Activated T-cell treated with anti-CD3 and anti-CD28 coated beads, Interleukin-2, amount 50 U/mL, for 4 hours (primary cell): ENCODE measurements at places on chromosomes 3 and 15. TPM values are rescaled to one million over a fixed set of nuclear protein-coding genes. Genes with fewer than 3 reads are reported as not detected.

ATP13A4 gene
- total RNA-seq, result 0.16 TPM

UNC13C gene
- not detected for total RNA-seq

PYGO1 gene
- total RNA-seq, result 0.13 TPM

LEKR1 gene
- 0.68 TPM for total RNA-seq

TTC23 gene
- total RNA-seq, result 3.0 TPM

CISH gene
- 223 TPM for total RNA-seq

NR2E3 gene
- total RNA-seq, result not detected

C3orf85 gene
- total RNA-seq, result not detected

MCTP2 gene
- 9.5 TPM for total RNA-seq

GREM1 gene
- 0.41 TPM for total RNA-seq

GPR171 gene
- 72.2 TPM for total RNA-seq

GOLGA6L10 gene
- total RNA-seq, result 0.42 TPM

FILIP1L gene
- total RNA-seq, result 0.28 TPM

FEM1B gene
- total RNA-seq, result 37.0 TPM

MCF2L2 gene
- 0.58 TPM for total RNA-seq

COL6A6 gene
- total RNA-seq, result not detected

AADAC gene
- total RNA-seq, result 0.11 TPM

ARNT2 gene
- not detected for total RNA-seq

ACP3 gene
- total RNA-seq, result not detected

CP gene
- 0.91 TPM for total RNA-seq

HIGD1A gene
- 75.5 TPM for total RNA-seq
